Dermis blood vessel endothelial cell (primary cell): ENCODE measurements at places on chromosomes 3 and 15. TPM values are rescaled to one million over a fixed set of nuclear protein-coding genes. Genes with fewer than 3 reads are reported as not detected.

The UBAP1L gene
- 1.6 and 2.7 TPM in 2 replicates for total RNA-seq

The ISG20 gene
- 22.2 and 49.4 TPM in 2 replicates for total RNA-seq

The UNC13C gene
- total RNA-seq, result not detected in 2 replicates

DNA sequence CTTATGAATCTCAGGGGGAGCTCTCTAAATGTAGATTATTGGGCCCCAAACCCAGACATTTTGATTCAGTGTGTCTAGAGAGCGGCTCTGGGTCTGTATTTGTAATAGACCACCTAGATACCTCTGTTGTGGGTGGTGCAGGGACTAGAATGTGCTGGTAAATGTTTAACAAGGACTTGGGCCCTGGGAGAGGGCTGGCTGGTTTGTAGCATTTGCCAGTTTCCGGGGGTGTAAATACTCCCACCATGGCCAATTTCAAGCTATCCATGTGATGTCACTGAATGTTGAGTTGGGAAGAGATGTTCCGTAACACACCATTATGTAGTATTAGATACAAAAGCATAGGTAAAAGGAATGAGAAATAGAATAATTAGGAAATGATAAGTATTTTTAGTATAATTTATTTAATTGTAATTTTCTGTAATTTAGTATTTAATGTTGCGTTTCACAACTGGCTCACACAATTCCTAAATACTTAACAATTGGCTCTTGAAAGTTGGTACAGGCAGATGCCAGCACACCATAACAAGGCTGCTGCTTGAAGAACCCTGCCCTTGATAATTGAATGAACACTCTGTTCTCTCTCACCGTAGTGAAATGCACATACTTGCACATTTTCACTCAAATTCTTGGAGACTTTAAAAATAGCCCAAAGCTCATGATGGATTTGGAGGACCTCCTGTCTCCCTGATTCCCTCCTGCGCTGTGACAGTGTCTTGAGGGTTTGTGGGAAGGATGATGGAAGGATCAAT lies 359.2 kb upstream of the PROK2 start:
- no peak for DNase-seq

GRCh38 chr3:159634483-159634882 lies 354.2 kb upstream of the IL12A start:
- no peak for DNase-seq

- no peak for DNase-seq
Measured at GRCh38 chr3:27978440-27978839, 256.3 kb upstream of the EOMES start.

GRCh38 chr15:56608993-56609392 lies 124.3 kb downstream of the ZNF280D start:
- no peak for DNase-seq

GRCh38 chr3:52798978-52799476 lies 4.4 kb downstream of the ITIH3 start:
- DNase-seq, result peak; percentile 48

DNA sequence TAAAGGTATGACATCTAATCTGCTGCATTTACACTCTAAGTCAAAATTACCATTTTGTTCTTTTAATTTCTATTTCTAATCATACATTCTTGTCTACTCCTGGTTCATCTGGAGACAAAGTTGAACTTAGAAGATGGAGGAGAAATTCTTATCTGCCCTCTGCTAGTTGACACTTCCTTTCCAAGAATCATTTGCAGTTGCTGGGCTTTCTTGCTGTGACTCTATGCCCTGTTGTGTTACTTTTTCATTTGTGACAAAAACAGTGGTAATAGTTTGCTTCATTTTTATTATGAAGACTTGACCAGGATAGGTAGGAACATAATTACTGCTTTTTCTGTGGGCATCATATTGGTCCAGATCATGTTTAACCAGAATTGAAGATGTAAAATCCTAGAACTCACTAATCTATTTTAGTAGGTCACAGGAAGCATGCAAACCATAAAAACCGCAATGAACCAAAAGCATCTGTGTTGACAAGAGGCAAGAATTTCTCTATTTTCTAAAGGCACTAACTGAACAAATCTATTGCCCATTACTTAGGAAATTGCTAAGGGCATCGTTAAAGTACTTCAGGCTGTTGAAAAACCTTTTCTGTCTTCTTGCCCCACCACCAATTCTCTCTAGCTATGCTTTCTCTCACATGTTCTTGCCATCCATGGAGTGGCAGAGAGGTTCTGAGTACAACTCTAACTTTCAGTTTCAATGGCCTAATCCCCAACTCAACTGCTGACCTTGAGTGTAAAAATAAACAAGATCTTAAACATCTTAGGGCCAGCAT lies 4.2 kb upstream of the CCR2 start:
- DNase-seq, result no peak

GRCh38 chr3:126127904-126128303 lies 44.0 kb upstream of the SLC41A3 start:
- no peak for DNase-seq

DNA sequence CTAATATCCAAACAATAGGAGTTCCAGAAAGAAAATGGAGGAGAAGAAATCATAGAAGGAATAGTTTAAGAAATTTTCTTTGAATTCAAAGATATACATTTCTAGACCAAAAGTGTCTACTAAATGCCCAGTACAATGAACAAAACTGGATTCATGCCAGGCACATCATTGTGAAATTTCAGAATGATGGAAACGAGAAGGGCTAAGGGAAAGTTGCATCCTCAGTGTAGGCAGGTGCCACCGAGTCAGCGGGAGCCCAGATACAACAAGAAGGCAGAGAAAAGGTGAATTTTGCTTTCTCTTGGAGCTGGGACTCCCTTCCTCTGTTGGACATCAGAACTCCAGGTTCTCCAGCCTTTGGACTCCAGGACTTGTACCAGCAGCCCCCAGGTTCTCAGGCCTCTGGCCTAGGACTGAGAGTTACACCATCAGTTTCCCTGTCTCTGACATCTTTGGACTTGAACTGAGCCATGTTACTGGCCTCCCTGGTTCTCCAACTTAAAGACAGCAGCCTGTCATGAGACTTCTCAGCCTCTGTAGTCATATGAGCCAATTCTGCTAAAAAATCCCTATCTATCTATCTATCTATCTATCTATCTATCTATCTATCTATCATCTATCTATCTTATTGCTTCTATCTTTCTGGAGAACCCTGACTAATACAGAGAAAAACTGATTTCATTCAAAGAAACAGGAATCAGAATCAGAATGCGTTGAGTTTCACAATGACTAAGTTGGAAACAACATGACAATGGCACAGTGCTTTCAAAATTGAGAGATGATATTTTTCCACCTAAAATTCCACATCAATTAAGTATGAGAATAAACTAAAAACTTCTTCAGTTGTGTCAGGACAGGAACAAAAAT lies 207.7 kb downstream of the FAM43A start:
- DNase-seq, result no peak
